Osteocyte (in vitro differentiated cells): ENCODE measurements at places on chromosomes 7 and 10. TPM values are rescaled to one million over a fixed set of nuclear protein-coding genes. Genes with fewer than 3 reads are reported as not detected.
A peak's percentile ranks its signal among the peaks of the same experiment; 100 is the strongest.

The NSUN5 gene
- total RNA-seq: 16.8 and 22.6 TPM in 2 replicates

The STAMBPL1 gene
- total RNA-seq: 4.5 and 4.8 TPM in 2 replicates

The FANK1 gene
- 0.81 and 2.0 TPM in 2 replicates for total RNA-seq

GRCh38 chr10:102284531-102284930, 39.2 kb downstream of the GBF1 start:
- no peak overlapping the region for H3K4me3 ChIP-seq
- H3K4me1 ChIP-seq: peaks cover 37% of the 10 kb centered on the region
- no peaks in the 10 kb centered on the region for H3K27me3 ChIP-seq
- no peak for DNase-seq
- no peak overlapping the region for H3K27ac ChIP-seq
- H3K36me3 ChIP-seq: peaks cover 9% of the 10 kb centered on the region

DNA sequence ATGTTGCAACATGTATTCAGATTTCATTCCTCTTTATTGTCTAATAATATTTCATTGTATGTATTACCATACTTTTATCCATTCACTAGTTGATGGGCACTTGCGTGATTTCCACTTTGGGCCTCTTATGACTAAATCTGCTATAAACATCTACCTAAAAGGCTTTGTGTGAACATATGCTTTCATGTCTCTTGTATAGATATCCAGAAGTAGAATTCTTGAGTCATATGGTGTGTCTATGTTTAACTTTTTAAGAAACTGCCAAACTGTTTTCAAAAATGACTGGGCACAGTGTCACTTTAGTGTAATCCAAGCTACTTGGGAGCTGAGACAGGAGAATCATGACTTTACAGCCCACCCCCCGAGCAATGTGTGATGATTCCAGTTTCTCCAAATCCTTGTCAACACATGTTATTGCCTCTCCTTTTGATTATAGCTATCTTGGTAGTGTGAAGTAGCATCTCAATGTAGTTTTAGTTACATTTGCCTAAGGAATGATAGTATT, 618.9 kb upstream of the C7orf33 start:
- H3K27ac ChIP-seq: no peak overlapping the region
- H3K4me3 ChIP-seq: no peak overlapping the region
- H3K27me3 ChIP-seq: no peaks in the 10 kb centered on the region
- no peaks in the 10 kb centered on the region for H3K36me3 ChIP-seq
- no peak for DNase-seq

DNA sequence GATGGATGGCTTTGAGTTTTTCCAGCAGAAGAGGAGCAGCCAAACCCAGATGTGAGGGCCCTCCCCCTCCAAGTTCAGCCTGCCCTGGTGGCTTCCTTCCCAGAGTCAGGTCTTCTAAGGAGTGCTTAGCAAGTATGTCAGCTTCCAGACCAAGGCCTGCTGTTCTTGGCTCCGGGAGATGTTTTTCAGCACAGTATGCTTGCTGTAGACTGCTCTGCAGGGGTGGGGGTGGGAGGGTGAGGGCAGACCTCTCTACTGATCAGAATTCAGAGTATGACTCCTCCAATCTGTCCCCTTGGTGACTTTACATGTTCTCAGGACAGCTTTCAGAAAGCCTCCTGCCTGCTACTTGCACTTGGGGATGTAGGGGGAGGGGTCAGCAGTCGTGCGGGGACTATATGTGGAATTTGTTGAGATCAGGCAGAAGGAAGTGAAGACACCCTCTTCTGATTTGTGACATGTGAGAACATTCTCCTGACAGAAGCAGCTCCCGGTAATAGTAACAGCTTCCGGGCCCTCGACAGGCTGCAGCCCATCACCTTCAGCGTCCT, 516.4 kb upstream of the ZMIZ1 start:
- peak overlapping the region; percentile 54 for H3K27ac ChIP-seq
- peaks cover 78% of the 10 kb centered on the region for H3K27me3 ChIP-seq
- DNase-seq: no peak
- H3K36me3 ChIP-seq: no peaks in the 10 kb centered on the region
- no peak overlapping the region for H3K4me3 ChIP-seq

DNA sequence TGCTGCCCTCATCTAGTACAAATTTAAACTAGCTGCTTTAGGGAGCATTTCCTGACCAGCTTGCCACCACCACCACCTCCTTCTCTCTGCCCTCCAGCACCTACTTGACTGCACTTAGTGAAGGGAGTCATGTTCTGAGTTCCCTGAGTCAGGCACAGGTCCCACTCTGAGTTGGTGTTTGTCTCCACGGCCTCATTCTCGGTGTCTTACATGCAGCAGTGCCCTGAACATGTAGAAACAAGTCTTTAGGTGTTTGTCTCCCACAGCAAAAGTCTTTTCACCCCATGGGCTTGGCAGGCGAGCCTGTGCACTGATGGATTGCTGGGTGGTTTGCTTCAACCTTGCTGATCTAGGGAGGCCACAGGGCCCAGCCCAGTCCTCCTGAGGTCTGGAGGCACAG, 16.9 kb downstream of the TSPAN14 start:
- DNase-seq: no peak
- H3K4me1 ChIP-seq: peaks cover 47% of the 10 kb centered on the region
- no peak overlapping the region for H3K27ac ChIP-seq
- peaks cover 6% of the 10 kb centered on the region for H3K36me3 ChIP-seq
- H3K4me3 ChIP-seq: no peak overlapping the region

GRCh38 chr7:127677433-127678230, 25.6 kb downstream of the SND1 start:
- peaks cover 29% of the 10 kb centered on the region for H3K36me3 ChIP-seq
- H3K4me3 ChIP-seq: no peak overlapping the region
- peaks cover 32% of the 10 kb centered on the region for H3K4me1 ChIP-seq

The RSPH10B2 gene
- 0.38 and 0.81 TPM in 2 replicates for total RNA-seq

The GLI3 gene
- total RNA-seq: 57.0 and 57.9 TPM in 2 replicates

GRCh38 chr7:134458341-134458805, 527 bp downstream of the AKR1B1 start:
- H3K4me3 ChIP-seq: peak overlapping the region; percentile 85
- peak overlapping the region; percentile 57 for H3K27ac ChIP-seq
- H3K27me3 ChIP-seq: no peaks in the 10 kb centered on the region
- H3K4me1 ChIP-seq: peaks cover 27% of the 10 kb centered on the region

DNA sequence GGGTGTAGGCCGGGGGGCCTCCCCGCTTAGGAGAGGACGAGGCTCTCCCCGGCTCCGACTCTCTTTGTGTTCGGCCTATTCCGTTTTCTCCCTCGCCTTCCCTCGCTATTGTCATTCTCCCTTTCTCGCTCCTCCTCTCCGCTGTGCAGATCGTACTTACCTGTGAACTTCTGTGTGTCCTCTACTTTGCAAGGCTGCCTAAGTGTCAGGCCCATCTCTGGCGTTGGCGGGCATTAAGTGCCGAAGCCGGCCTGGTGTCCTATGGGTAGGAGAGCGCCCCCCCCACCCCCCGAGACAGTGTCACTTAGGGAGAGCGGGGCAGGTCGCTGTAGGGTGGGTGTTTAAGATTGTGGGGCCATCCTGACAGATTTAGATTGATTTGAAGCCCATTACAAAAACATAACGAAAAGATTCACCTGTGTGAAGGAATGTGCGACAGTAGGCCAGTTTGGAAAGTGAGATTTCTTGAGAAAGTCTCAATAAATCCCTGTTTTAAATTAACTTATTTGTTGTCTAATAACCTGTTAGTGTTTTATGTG, 579 bp downstream of the RBM33 start:
- peak overlapping the region; percentile 95 for H3K27ac ChIP-seq
- H3K4me3 ChIP-seq: peak overlapping the region; percentile 94
- peaks cover 56% of the 10 kb centered on the region for H3K36me3 ChIP-seq
- DNase-seq: no peak
- H3K4me1 ChIP-seq: peaks cover 27% of the 10 kb centered on the region
- H3K27me3 ChIP-seq: no peaks in the 10 kb centered on the region

The MAP3K8 gene
- total RNA-seq: 11.5 and 13.7 TPM in 2 replicates

GRCh38 chr7:90570373-90570959, 25.7 kb upstream of the CDK14 start:
- no peak overlapping the region for H3K27ac ChIP-seq
- peaks cover 3% of the 10 kb centered on the region for H3K4me1 ChIP-seq
- H3K4me3 ChIP-seq: no peak overlapping the region

The C10orf90 gene
- not detected in 2 replicates for total RNA-seq

GRCh38 chr10:108970016-108970415, 953.3 kb downstream of the XPNPEP1 start:
- no peaks in the 10 kb centered on the region for H3K27me3 ChIP-seq
- no peak overlapping the region for H3K27ac ChIP-seq
- no peak overlapping the region for H3K4me3 ChIP-seq
- no peak for DNase-seq
- H3K36me3 ChIP-seq: no peaks in the 10 kb centered on the region

- H3K36me3 ChIP-seq: peaks cover 4% of the 10 kb centered on the region
- no peak overlapping the region for H3K4me3 ChIP-seq
- no peaks in the 10 kb centered on the region for H3K27me3 ChIP-seq
- H3K27ac ChIP-seq: no peak overlapping the region
Measured at GRCh38 chr7:11170863-11171568, 197.3 kb downstream of the PHF14 start.

- peaks cover 1% of the 10 kb centered on the region for H3K4me1 ChIP-seq
- H3K36me3 ChIP-seq: peaks cover 4% of the 10 kb centered on the region
- no peak overlapping the region for H3K4me3 ChIP-seq
- no peak overlapping the region for H3K27ac ChIP-seq
- H3K27me3 ChIP-seq: no peaks in the 10 kb centered on the region
Measured at GRCh38 chr10:112471878-112472487, 25.0 kb downstream of the VTI1A start.

The TRIM73 gene
- total RNA-seq: 3.2 and 7.4 TPM in 2 replicates

GRCh38 chr7:123190109-123190831, 9.5 kb downstream of the SLC13A1 start:
- no peaks in the 10 kb centered on the region for H3K36me3 ChIP-seq
- H3K4me3 ChIP-seq: no peak overlapping the region

- no peaks in the 10 kb centered on the region for H3K36me3 ChIP-seq
- no peak for DNase-seq
- H3K27ac ChIP-seq: no peak overlapping the region
- no peak overlapping the region for H3K4me3 ChIP-seq
- H3K4me1 ChIP-seq: no peaks in the 10 kb centered on the region
- H3K27me3 ChIP-seq: no peaks in the 10 kb centered on the region
Measured at GRCh38 chr7:154546946-154547587, 455.9 kb downstream of the PAXIP1 start.

DNA sequence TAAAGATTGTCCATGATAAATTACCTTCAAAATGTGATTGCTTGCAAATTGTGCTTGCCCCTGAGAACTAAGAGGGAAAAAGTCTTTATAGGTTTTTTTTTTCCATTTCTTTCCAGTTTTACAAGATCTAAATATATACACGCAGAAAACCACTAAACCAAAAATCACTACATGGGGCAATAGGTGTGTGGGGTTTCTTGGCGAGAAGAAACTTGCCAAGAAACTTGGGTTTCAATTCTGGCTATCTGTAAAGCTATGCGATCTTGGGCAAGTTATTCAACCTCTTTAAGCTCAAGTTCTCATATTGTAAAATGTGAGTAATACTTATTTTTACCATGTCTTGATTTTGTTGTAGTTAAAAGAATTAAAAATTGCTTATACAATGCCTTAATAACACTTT, 17.0 kb downstream of the CUBN start:
- no peak overlapping the region for H3K4me3 ChIP-seq
- H3K36me3 ChIP-seq: peaks cover 3% of the 10 kb centered on the region
- no peak for DNase-seq
- H3K27me3 ChIP-seq: no peaks in the 10 kb centered on the region

The PALD1 gene
- total RNA-seq: 2.8 and 3.1 TPM in 2 replicates

The DGKI gene
- total RNA-seq: 3.0 and 3.1 TPM in 2 replicates

DNA sequence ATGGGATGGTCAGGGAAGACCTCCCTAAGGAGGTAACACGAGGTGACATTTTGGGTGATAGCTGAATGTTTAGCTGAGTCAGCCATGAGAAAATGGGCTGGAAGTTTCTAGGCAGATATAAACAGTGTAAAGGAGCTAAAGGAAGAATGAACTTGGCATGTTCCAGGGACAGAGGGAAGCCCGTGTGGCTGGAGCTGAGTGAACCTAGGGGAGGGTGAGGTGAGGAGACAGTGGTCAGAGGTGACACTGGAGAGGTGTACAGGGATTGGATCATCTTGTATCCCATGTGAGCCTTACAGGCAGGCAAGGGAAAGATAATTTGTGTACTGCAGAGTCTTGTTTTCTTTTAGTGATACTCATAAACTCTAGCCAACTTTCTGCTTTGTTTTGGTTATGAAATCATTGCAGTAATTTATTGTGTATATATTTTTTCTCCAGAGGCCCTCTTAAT, 1.8 kb downstream of the STARD3NL start:
- H3K4me3 ChIP-seq: peak overlapping the region; percentile 95
- no peak for DNase-seq
- H3K4me1 ChIP-seq: peaks cover 36% of the 10 kb centered on the region
- peaks cover 5% of the 10 kb centered on the region for H3K36me3 ChIP-seq
- H3K27ac ChIP-seq: peak overlapping the region; percentile 98
- peaks cover 3% of the 10 kb centered on the region for H3K27me3 ChIP-seq

- no peak for DNase-seq
- H3K4me1 ChIP-seq: peaks cover 7% of the 10 kb centered on the region
- H3K27ac ChIP-seq: no peak overlapping the region
- H3K27me3 ChIP-seq: no peaks in the 10 kb centered on the region
- no peaks in the 10 kb centered on the region for H3K36me3 ChIP-seq
Measured at GRCh38 chr7:18529239-18529638, 33.7 kb downstream of the HDAC9 start.

- no peak for DNase-seq
- no peaks in the 10 kb centered on the region for H3K27me3 ChIP-seq
- no peaks in the 10 kb centered on the region for H3K36me3 ChIP-seq
- H3K4me1 ChIP-seq: no peaks in the 10 kb centered on the region
- H3K4me3 ChIP-seq: no peak overlapping the region
Measured at GRCh38 chr7:89312551-89312950, 517.0 kb upstream of the TEX47 start.

GRCh38 chr7:135757719-135758411, 9.3 kb upstream of the FAM180A start:
- peak overlapping the region; percentile 95 for H3K27ac ChIP-seq
- no peak for DNase-seq
- H3K4me3 ChIP-seq: peak overlapping the region; percentile 70
- H3K27me3 ChIP-seq: no peaks in the 10 kb centered on the region

The NFE2L3 gene
- 0.55 and 0.78 TPM in 2 replicates for total RNA-seq

The MRPS17 gene
- 13.6 and 14.0 TPM in 2 replicates for total RNA-seq

The TWIST1 gene
- 53.4 and 58.4 TPM in 2 replicates for total RNA-seq

DNA sequence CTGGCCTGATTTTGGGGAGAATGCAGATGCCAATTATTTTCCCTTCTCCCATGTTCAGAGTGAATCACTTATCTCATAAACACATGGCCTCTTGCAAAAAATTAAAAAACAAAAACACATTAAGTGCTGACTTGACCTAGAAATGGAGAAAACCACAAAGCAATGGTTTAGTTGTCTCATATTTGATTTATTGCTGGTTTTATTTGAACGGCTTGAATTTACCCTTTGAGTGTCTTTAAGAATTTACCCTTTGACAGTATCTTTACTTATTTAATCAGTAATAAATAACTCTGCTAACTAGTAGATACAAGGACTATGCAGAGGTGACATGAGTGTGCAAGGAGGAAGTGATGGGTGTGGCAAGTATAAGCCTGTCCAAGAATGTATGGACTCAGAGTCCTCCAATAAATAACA, 68.1 kb upstream of the GSDME start:
- no peak overlapping the region for H3K27ac ChIP-seq
- H3K27me3 ChIP-seq: no peaks in the 10 kb centered on the region
- no peak for DNase-seq
- H3K4me3 ChIP-seq: no peak overlapping the region
- peaks cover 37% of the 10 kb centered on the region for H3K4me1 ChIP-seq
- H3K36me3 ChIP-seq: no peaks in the 10 kb centered on the region
